ENCODE measurements at places on chromosomes 5 and 9.

- DNase-seq = no peak
These were observed 4.5 kb downstream of the CEMIP2 start for GRCh38 chr9:71763832-71764231.

DNA sequence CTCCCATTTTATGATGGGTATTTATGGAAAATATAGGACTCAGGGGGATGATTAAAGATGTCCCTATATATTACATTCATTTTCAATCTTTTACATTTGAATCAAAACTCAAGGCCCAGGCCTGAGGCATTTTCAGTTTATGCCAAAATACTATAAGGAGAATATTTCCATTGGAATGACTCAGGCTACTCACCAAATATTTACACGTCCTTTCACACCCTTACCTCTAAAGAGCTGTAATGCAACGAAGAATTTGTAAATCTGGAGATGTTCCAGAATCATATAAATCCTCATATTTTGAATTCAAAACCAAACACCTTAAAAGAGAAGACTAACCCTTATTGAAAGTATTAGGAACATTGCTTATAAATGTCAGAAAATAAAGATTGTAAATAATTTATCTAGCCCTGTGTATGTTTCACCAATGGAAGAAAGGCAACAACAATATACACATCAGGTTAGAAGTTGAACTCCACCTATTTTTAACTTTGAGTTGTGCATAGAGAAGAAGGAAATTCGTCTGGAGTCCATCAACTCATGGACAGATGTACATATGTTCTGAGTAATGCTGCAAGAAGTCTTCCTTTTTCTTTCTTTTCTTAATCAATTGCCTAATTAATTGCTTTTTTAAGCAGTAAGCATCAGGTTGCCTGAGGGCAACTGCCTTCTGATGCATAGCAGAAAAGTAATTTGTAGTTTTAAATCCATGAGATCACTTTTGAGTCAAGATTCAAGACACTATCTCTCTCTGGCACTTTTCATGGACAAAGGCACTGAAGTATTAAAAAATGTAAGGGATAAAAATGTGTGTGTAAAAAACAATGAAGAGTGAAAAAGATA lies 579.3 kb upstream of the RGMB start:
- no peak for DNase-seq

GRCh38 chr5:2891781-2892180 lies 140.3 kb upstream of the IRX2 start:
- no peak for DNase-seq

DNA sequence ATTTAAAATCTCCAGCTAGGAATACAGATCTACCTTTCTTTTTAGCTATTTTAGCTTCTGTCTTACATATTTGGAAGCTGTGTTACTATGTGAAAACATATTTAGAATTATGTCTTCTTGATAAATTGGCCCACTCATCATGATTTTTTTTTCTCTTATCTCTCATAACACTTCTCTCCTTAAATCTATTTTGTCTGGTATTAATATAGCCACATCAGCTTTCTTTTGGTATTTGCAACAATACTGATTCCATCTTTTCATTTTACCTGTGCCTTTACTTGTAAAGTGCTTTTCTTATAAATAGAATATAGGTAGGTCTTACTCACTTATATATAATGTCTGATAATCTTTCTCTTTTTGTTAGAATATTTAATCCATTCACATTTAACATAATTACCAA lies 19.6 kb downstream of the PJA2 start:
- DNase-seq = no peak

- DNase-seq = no peak
These were observed 23.8 kb downstream of the POLR1E start for GRCh38 chr9:37509536-37509935.

DNA sequence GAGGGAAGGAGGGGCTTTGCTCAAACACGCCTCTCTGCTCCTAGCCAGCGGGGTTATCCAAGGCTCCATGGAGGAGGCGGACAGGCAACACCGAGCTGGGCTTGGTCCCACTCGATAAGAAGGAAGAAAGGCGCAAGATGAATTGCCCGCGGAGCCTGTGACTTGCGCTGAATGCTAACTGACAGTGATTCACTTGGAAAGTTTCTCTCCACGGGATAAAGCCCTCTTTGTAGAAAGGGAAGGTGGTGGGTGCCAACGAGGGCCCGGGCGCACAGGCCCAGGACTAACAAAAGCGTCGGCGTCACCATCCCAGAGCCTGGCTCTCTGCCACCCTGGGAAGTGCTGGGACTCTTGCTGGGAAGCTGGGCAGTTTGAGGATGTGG lies 76.0 kb downstream of the VAV2 start:
- no peak for DNase-seq

- DNase-seq = no peak
These were observed 4.3 kb upstream of the RNF44 start for GRCh38 chr5:176541338-176542134.

DNA sequence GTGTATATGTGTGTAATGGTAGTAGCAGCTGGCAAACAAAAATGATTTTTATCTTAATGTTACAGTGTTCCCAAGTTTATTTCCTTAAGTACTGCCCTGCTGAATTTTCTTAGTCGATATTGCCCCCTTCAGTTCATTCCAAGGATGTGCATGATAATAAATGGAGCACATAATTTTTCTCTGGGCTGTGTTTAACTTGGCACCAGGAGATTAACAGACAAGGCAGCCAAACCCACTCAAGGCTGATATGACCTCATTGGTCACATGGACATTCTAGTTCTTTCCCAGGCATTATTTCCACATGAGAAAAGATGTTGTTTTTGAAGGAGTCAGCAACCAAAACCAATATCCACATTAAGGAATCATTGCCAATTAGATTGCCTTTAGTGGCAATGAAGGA lies 61.8 kb downstream of the COX7C start:
- peak; percentile 5 for DNase-seq

- DNase-seq = no peak
These were observed 30.0 kb upstream of the CAMLG start for GRCh38 chr5:134708301-134708700.

Data from amniotic stem cell (primary cell).